RWPE2 (cell line): ENCODE measurements at places on chromosomes 11 and 22.

DNA sequence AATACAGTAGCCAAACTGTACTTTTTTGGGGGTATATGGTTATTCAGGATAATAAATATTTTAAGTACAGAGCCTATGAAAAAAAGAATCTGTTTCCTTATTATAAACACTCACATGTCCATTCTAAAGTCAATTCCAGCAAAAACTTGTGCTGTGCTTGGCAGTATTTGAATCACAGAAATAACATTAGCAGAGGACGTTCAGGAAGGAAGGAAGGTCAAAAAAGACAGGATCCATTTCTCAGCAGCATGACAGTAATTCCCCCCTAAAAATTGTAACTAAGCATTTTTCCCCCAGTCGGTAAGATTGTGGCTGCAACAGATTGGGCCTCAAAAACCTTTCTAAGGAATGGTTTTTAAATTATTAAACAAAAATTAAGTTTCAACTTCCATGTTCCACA is 124.8 kb downstream of the ATG16L2 start:
- no peak for DNase-seq

DNA sequence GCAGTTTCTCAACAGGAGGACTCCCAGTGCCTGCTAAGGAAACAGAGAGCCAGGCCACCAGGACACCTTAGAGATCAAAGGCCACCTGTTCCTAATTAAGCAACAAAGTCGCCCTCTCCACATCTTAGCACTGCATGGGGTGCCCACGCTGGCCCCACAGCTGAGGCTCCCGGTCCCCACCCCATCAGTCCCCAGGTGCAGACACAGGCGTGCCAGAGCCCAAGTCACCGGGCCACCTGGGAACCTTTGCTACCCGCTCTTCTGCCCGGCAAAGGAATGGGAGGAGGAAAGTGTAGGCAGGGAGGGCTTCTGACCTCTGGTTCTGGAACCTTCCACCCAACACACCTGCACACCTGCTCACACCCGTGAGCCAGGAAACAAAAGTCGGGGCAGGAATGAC is 85.5 kb upstream of the PRR5 start:
- no peak for DNase-seq

- DNase-seq: no peak
These were observed 33.5 kb downstream of the LRRC10B start for GRCh38 chr11:61542024-61542461.

- peak; percentile 42 for DNase-seq
These were observed 24.9 kb upstream of the GNB1L start for GRCh38 chr22:19879643-19879991.

DNA sequence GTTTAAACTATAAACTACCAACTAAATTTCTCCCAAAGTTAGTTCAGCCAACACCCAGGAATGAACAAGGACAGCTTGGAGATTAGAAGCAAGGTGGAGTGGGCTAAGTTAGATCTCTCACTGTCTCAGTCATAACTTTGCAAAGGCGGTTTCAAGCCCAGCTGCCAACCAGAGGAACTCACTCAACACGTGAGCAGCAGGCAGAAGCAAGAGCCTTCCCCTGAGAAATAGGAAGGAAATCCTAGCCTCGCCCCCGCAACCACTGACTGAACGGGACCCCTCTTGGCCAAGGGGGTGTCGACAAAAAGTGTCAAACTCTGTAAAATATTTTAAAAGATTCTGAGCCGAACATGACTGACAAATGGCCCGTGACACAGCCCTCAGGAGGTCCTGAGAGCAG is 4.4 kb upstream of the KRTAP5-9 start:
- DNase-seq: no peak

GRCh38 chr11:118295199-118295598 is 9.3 kb upstream of the CD3E start:
- DNase-seq: no peak

DNA sequence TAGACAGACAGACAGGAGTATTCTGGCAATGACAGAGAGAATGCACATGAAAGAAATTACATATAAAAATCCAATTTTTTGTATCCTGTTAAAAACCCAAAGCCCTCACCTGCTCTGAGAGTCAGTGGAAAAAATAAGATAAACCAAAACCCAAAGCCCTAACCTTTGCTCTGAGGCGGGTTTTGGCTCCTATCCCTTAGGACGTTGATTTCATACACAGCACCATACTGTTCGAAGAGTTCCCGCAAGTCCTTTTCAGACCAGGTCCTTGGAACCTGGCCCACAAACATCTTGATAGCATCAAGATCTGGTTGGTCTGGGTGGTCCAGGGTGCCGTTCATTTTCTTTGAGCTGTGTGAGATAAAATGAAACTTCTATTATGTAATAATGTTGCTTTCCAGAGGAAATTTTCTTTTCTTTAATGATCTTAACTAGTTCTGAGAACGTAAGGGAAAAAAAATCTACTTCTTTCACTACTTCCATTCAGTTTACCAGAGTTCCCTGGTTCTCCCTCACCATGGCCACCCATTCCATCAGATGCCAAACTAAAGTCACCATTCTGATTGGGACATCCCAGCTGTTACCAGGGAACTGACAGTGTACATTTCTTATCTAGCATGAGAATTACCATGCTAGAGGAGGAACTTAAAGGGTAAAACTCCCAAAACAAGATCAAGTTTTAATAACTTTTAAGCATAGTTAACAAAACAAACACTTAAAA is 39.9 kb upstream of the RAPSN start:
- no peak for DNase-seq

- DNase-seq: no peak
These were observed 77.7 kb downstream of the FAM76B start for GRCh38 chr11:95711945-95712221.

GRCh38 chr22:35051791-35052190 is 14.2 kb upstream of the ISX start:
- no peak for DNase-seq

- no peak for DNase-seq
These were observed 1.3 kb downstream of the APOBEC3G start for GRCh38 chr22:39078329-39078728.

DNA sequence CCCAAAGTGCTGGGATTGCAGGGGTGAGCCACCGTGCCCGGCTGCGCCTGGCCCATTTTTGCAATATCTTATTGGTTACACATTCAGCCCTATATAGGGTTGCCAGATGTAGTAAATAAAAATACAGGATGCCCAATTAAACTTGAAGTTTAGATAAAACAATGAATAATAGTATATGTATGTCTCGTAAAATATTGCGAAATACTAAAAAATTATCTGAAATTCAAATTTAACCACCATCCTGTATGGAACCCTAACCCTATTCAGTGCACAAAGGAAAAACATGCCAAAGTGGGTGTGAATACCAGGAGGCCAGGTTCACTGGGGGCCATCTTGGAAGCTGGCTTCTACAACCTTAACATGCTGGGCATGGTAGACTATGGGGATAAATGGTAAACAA is 5.2 kb upstream of the TFIP11 start:
- no peak for DNase-seq

DNA sequence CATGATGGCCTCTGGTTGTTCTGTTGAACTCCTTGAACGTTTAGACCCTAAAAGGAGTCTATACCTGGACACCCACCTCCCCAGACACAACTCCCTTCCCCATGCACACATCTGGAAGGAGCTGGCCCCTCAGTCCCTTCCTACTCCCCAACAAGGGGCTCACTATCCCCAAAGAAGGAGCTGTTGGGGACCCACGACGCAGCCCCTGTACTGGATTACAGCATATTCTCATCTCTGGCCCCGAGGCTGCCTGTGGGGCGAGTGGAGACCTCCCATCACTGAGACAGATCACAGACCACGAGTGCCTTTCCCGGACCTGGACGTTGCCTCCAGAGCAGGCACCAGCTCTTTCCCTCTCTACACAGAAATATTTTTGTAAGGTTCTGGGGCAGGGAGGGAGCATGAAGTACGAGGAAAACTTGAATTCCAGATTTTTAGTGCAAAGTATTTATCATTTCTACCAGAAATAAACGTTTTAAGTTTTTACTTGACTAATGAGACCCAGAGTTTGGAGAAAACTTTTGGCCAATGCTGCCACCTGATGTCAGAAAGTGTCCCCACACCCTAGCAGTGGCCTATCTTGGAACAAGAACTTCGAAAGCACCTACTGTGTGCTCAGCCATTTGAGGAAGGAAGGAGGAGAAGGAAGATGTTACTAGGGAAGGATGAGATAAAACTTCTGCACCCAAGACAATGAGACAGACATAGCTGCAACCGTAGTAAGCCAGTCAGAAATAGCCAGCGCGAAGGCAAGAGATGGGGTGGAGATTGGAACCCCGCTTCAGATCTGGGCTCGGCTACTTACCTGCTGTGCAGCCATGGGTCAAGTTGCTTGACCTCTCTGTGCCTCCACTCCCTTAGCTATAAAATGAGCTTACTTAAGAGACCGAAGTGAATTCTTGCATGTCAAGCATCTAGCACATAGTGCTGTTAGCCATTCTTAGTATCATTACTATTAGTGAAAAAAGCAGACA is 10.2 kb upstream of the POU2F3 start:
- DNase-seq: no peak

- DNase-seq: no peak
These were observed 4.4 kb downstream of the BACE1-AS start for GRCh38 chr11:117295438-117296137.

GRCh38 chr22:35023692-35024363 is 42.1 kb upstream of the ISX start:
- no peak for DNase-seq

DNA sequence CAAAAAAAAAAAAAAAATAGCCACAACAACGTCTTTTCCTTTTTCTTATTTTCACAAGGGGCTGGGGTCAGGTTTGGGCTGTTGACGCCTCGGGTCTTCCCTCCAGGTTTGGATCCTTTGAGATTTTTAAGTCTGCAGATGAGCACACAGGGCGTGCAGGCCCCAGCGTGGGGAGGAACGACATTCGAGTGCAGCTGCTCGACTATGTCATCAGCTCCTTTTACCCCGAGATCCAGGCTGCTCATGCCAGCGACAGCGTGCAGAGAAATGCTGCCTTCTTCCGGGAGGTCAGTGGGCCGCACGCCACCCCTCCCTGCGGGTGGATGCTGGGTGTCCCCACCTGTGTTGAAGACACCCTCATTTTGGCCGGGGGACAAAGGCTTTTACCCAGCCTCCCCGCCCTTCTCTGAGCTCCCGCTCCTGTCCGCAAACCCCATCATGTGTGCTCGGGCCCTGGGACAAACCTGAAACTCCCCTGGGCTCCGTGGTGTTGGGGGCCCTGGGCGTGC is 7.7 kb downstream of the SELENOO start:
- DNase-seq: no peak

GRCh38 chr11:64718084-64718779 is 4.8 kb downstream of the NRXN2 start:
- no peak for DNase-seq

DNA sequence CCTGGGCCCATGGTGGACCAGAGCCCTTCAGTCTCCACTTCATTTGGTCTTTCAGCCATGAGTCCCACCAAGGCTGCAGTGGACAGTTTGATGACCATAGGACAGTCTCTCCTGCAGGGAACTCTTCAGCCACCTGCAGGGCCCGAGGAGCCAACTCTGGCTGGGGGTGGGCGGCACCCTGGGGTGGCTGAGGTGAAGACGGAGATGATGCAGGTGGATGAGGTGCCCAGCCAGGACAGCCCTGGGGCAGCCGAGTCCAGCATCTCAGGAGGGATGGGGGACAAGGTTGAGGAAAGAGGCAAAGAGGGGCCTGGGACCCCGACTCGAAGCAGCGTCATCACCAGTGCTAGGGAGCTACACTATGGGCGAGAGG is 4.3 kb downstream of the ZBTB16 start:
- DNase-seq: no peak

GRCh38 chr22:44698531-44699421 is 3.2 kb upstream of the PRR5 start:
- no peak for DNase-seq

GRCh38 chr22:50674606-50675552 is 2.3 kb downstream of the SHANK3 start:
- peak; percentile 90 for DNase-seq

DNA sequence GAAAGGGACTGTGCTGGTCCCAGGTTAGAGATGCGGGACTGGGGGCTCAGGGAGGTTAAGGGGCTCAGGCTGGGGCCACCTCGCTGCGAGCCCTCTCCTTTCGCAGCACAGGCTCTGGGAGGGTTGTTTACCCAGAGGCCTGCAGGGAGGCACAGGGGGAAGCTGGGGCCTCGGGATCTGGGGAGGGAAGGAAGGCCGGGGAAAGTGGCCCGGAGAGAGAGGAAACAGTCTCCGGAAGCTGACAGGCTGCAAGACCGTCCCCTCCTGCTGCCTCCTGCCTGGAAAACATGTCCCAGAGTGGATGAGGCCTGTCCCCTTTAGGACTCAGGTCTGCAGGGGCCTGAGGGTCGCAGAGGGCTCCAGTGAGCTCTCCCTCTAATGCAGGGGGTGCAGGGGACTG is 45.4 kb downstream of the MYO7A start:
- DNase-seq: no peak

GRCh38 chr22:47095395-47096122 is 333.1 kb downstream of the TBC1D22A start:
- no peak for DNase-seq

GRCh38 chr11:1237128-1237580 is 14.3 kb downstream of the MUC5B start:
- no peak for DNase-seq

- no peak for DNase-seq
These were observed 110.9 kb downstream of the NTM start for GRCh38 chr11:131481303-131481702.

DNA sequence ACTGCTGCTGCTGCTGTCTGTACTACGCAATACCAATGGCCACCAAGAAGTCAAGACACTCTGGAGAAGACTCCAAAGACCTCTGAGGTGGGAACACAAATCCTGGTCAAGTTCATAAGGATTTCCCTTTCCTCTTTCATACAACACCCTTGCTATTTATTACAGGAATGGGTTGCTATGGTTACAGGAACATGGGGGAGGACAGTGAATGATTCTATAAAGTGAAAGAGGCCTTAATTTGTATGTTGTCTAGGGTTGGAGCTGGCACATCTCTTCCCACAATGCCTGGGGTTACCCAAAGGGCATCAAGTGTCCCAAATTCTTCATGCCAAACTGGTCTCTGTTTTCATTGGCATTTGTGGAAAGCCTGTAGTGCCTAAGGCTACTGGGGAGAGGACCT is 11.4 kb upstream of the SEC14L3 start:
- DNase-seq: no peak

DNA sequence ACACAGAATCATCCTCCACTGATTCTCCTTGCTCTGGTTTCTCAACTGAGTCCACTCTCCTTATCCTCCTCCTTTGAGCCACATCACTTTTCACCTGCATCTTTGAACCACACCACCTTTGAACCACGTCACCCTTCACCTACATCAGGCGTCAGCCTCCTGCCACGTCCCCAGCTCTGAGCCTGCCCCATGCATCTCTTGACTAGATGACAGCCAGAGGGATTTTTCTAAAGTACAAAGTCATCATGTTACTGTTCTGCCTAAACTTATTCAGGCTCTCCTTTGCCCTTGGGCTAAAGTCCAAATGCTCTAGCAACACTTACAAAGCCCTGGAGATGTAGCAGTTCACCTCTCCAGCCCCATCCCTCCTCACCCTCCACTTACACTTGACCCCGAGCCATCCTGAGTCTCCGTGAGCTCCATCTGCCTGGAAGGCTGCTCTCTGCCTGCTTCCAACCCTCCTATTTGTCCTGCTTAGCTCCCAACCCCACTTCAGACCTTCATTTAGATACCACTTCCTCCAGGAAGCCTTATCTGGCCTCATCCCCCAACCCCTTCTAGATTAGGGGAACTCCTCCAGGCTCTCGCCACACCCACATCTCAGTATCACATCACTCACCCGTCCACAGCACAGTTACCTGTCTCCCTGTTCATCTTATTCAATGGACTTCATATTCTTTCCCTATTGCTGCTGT is 3.7 kb upstream of the MS4A10 start:
- no peak for DNase-seq
